Cardiac fibroblast (primary cell): ENCODE measurements at places on chromosomes 2 and 18.

DNA sequence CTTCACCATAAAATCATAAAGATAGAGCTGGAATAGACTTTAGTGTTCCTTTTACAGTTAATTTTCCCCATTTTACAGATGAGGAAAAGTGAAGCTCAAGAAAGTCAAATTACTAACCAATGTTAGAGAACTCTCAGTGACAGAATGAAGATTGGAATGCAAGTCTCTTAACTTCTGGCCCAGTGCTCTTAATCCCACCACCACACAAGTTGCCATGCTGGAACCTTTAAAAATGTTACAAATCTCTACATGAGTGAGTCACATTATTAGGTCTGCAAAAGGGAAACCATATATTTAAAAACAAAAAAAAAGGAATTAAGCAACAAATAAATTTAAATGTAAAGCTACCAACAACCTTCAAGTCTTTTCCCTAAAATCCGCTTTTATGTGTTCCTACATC lies 3.5 kb downstream of the NCKAP1 start:
- DNase-seq: peak; percentile 52

DNA sequence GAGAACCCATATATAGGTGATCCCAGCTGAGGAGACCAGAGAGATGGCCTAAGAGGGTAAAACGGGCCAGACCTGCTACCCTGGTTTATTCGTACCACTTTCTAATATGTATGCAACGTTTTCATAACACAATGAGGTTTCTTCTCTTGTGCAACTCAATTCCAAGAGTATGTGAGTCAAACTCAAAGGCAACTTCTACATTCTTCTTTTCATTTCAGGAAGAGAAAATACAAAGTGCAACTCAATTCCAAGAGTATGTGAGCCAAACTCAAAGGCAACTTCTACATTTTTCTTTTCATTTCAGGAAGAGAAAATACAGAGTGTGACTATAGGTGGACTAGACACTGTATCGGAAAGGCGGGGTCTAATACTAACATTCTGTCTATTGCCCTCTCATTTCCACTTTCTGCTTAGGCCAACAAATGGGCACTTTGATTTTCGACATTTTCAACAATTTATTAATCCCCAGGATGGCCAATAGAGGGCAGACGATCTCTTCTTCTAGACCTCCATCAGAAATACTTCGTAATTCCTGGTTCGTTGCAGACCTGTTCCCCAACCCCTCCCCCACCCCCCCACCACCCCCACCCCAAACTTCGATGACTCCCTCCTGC lies 3.7 kb upstream of the CRIM1 start:
- peak; percentile 75 for DNase-seq

GRCh38 chr2:111927723-111928122 lies 29.3 kb downstream of the MERTK start:
- no peak for DNase-seq

DNA sequence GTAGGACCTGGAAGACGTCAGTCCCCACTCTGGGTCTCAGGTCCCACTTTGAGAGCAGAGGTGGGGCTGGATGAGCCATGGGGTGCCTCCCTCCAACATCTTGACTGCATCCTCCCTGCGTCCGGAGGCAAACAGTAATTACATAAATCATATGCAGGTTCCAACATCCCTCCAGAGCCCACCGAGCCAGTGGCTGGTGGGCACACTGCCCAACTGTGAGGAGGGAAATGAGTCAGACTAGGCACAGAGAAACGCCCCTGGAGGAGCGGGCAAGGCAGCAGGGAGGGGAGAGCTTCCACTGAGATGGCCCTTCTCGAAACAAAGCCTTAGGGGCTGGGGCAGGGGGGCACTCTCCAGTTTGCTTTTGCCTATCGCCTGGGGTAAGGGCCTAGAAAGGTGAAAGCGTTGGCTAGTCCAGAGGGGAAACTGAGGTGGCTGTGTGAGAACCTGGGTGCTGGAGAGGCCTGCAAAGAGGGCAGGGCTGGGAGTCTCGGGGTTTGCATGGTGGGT lies 168.2 kb upstream of the MYCN start:
- DNase-seq: no peak

GRCh38 chr18:11178951-11179549 lies 29.7 kb upstream of the PIEZO2 start:
- peak; percentile 68 for DNase-seq

DNA sequence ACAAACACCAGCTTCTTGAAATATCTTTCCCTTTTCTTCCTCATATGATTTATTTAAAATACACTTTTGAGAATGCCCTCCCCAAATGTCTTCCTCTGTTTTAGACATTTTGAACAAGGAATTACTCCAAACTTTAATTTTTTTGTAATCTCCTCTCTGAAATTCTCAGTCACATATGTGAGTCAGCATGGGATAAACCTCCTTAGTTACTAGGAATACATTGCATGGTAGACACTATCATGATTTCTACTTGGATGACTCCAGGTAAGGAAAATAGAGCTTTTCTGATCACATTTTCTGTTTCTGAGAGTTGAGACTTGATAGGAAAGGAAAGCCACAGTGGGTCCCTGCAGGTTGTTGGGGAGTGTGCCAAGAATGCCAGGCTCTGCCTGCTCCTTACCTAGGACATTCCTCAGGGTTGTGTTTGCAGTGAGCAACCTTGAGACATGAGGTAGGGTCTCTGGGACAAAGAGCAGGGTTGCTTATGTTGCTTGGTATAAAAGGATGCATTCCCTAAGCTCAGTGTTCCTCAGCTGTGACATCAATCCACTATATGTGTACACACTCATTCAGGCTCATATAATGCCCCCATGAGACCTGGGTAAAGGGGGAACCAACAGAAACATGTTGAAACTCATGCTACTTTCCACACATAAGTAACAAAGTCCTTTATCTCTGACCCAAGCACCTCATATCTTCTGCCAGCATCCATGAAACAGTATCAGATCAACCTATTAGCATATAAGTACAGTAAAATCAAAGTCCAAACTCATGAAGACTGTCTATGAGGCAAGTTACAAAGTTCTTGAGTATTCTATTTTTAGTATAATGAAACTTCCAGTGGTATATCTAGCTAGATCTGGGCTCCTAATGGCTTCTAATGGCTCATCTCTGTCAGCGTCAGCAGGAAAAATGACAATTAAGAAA lies 112.8 kb upstream of the SCN1A start:
- DNase-seq: no peak

GRCh38 chr2:64260093-64260803 lies 116.0 kb upstream of the PELI1 start:
- DNase-seq: no peak

- DNase-seq: peak; percentile 7
Measured at GRCh38 chr2:126244937-126245336, 411.0 kb upstream of the GYPC start.

- DNase-seq: no peak
Measured at GRCh38 chr2:174784909-174785308, 20.6 kb upstream of the CHRNA1 start.

GRCh38 chr2:32977228-32977758 lies 30.5 kb downstream of the LTBP1 start:
- peak; percentile 33 for DNase-seq

DNA sequence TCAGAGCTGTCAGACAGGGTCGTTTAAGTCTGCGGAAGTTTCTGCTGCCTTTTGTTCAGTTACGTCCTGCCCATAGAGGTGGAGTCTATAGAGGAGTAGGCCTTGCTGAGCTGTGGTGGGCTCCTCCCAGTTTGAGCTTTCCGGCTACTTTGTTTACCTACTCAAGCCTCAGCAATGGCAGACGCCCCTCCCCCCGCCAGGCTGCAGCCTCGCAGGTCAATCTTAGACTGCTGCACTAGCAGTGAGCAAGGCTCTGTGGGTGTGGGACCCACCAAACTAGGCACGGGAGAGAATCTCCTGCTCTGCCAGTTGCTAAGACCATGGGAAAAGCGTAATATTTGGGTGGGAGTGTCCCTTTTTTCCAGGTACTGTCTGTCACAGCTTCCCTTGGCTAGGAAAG lies 86.5 kb downstream of the EFEMP1 start:
- DNase-seq: no peak

DNA sequence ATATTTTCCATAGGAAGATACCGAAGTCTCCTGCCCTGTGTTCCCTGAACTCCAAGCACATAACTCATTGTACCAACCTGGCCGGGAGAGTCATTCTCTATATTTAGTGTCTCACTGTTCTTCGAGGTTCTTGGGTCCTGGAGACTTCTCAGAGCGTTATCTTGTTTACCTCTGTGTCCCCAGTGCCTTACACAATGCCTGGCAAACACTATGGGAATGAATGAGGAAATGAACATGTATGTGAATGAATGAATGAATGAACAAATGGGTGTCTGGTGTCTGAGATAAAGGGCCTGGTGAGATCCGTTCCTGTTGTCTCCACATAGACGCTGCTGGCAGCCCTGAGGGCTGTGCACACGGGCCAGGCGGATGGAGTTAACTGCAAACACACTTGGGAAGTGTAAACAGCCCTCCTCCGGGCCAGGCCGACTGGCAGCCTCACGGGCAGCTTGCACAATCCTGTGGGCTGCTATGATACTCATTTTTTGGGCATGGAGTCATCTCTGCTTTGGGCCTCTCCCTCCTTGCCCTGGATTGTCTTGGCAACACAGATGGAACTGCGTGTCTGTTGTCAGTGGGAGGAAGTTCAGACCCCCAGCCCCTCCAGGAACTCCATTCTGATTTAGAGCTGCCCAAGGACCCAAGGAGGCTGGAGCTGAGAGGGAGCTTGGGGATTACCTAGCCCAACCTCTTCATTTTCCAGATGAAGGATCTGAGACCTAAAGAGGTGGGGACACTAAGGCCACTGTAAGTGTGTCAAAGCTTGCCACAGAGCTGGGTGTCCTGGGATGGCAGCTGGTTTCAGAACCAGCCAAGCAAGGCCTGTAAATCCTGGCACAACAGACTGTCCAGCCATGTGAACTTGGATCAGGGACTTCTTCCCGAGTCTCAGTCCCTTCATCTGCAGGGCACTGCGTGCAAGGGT lies 124.4 kb downstream of the INHBB start:
- peak; percentile 97 for DNase-seq

DNA sequence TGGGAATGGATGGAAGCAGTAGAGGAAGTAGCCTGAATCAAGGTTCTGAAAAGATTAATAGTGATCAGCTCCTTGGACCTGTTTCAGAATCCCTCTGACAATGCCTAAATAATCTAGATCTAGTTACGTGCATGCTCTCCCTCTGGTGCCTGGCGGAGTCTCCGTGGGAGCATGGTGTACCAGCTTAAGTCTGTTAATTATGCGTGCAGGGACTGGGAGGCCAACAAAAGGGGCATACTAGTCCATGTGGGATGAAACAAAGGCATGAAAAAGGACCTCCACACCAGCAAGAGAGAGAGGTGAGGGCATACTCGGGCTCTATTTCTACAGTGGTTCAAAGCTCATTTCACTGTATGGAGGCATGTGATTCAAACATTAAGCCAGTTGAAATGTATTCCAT lies 200.3 kb downstream of the DPP4 start:
- no peak for DNase-seq

GRCh38 chr18:10522574-10522973 lies 3.3 kb upstream of the NAPG start:
- no peak for DNase-seq

DNA sequence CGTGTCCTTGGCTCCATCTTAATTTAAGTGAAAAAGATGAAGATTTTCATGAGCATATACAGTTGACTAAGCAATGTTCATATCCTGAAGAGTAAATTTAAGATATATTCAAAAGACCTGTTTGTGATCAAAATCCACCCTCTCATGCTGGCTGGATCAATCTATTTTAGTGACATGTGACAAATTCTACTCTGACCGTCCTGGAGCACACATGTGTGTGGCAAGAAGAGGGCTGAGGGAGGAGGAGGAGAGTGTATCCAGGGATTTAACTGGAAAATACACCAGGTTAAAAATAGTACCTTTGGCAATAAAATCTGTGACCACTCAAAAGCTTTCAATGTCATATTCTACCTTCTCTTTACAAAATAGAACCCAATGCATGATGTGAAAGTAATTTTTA lies 228.7 kb downstream of the PID1 start:
- DNase-seq: no peak

DNA sequence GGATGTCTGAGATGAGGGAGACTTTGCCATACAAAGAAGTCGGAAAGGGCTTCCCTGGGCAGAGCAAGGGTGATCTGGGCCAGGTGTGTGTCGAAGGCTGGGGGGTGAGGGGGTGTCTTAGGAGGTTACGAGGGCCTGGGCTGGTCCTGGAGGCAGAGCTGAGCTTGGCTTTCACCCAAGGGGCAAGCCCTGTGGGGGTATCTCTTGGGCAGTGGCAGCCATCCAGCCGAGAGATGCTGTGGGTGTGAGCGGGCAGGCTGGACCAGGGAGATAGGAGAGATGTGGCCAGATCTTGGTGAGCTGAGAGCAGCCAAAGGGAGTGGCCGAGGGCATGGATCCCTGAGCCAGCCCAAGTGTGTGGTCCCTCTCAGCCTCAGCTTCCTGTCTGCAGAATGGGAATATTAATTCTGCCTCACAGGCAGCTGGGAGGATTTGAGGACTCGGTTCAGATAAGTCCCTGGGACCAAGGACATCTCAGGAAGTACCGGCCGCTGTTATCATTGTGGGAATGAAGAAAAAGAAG lies 33.0 kb downstream of the MAL start:
- DNase-seq: no peak

DNA sequence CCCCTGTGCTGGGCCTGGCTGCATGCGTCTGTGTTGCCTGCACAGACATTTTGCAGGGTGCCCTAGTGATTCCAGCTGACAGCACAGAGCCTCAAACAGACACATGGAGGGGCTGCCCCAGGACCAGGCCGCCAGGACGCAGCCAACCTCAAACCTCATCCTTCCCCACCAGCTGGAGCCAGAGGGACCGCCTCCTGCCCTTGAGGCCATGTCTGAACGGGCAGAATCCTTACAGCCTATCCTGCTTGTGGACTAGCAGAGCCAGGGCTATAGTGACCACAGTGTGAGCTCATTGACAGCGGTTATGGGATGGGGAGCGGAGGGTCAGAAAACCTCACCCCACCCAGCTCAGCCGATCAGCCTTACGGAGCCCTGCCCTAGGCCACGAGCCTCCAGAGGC lies 22.4 kb downstream of the ODC1 start:
- no peak for DNase-seq

GRCh38 chr2:10742666-10743065 lies 21.2 kb downstream of the ATP6V1C2 start:
- DNase-seq: no peak

DNA sequence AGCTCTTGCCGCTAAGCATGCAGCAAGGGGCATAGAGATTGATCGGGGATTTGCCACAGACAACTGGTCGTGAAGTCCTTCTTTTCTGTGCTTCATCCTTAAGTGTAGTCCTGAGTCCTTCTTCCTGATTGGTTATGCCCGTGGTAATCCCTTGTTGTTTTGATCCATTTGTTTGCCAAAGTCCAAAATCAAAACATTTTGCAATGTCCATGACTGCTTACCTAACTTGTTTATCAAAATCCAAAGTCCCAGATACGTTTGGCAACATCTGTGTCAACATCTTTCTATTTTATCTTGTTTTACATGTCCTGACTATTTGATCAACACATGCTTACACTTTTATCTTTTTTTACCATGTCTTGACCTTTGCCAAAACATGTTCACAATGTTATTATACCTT lies 229.0 kb upstream of the ZNF804A start:
- no peak for DNase-seq

GRCh38 chr2:86807468-86808275 lies 17.0 kb upstream of the CD8A start:
- DNase-seq: peak; percentile 28
